ENCODE measurements at places on chromosomes 11 and 22. TPM values are rescaled to one million over a fixed set of nuclear protein-coding genes. Genes with fewer than 3 reads are reported as not detected.

The FOLR1 gene
- total RNA-seq: 1.4 TPM

DNA sequence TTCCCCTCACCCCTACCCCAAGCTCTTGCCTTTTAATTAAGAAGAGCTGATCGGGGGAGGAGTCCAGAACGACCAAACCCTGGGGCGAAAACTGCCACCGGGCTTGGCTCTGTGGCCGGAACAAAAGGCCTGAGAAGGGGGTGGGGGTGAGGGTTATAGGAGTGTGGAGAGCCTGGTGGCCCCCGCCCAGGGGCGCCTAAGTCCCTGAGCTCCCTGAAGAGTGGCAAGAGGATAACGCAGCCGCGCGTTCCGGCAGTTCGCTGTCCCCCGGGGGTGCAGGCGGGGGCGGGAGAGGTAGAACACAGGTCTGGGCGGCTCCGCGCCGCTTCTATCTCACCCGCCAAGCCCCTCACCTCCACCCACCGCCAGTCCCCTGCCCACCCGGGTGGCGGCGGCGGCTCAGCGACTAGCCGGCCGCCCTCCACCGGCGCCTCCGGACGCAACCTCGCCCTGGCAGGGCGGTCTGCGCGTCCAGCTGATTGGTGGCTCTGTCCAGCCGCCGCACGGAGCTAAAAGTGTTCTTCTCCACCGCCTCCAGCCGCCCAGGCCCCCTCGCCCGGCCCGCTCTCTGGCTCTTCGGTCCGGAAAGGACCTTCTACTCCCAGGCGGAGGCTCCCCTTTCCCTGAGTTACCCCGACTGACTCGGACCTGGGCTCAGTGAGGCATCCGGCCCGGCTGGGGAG lies 18.7 kb upstream of the BDNF start:
- DNase-seq: peak; percentile 59

- DNase-seq: no peak
These were observed 40.9 kb upstream of the ANO1 start for GRCh38 chr11:70036971-70037882.

DNA sequence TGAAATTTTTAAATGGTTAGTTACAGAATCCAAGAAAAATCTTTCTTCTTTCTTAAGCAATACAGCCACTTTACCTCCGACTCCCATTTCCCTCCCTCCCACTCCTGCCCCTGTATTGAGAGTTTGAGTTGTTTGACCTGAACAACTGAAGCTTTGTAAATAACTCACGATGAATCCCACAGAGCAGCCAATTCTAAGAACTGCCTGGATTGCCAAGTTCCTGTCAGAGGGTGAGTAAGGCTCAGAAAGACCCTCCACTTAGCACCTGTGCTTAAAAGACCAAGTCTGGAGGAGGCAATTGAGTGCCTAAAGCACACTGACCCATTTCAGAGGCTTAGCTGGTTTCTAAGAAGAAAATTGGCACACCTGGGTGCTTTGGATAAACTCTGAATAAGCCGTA lies 158.5 kb downstream of the MSANTD4 start:
- no peak for DNase-seq

DNA sequence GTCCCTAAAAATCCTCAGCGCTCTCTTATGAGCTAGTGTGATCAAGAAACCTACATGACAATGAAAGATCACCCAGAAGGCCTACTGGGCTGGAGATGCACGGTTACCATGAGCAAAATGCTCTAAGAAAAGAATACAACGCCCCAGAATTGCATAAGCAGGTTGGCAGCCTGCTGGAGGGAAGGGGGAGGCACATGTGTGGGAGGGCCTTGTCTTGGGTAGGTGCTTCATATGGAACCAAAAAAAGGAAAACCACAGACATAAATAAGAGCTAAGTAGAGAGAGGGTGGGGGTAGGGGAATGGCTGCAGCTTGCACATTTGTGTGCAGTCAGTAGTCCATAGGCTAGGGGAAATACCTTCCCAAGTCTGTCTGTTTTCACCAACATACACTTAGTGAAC lies 2.8 kb downstream of the SIAE start:
- no peak for DNase-seq

DNA sequence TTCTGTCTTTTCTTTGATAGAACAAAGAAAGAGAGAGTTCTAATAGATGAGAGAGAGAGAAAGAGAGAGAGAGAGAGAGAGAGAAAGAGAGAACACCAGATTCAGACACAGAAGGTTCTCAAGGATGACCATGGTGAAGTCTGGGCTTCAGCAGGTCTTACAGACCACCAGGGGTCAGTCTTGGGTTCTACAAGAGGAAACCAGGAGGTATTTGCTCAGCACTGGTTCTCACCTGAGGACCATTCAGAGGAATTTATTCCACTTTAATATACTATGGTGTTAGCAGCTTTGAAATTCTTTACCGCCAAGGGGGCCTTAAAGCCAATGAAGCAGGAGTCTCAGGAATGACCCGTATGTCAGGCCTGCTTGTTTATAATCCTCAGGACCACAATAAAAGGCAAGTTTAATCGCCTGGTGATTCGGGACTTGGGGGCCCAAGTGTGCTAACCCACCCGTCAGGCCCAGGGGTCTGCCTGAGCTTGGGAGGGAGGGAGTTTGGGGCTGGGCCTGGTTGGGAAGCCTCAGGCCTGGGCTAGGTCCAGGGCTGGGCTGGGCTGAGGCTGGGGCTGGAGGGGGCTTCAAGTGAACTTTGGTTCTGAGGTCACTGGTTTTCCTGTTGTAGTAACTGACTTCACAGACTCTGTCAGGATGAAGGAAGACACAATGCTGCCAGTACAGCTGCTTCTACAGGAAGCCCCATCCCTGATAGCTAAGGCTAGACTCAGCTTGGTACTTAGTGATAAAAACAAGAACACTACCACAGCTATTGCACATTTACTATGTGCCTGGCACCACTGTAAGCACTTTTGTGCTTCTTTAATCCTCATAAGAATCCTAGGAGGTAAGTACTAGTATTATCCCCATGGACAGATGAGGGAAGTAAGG lies 179.2 kb upstream of the ZBED5 start:
- DNase-seq: peak; percentile 91

The MYEOV gene
- total RNA-seq: 1.8 TPM

DNA sequence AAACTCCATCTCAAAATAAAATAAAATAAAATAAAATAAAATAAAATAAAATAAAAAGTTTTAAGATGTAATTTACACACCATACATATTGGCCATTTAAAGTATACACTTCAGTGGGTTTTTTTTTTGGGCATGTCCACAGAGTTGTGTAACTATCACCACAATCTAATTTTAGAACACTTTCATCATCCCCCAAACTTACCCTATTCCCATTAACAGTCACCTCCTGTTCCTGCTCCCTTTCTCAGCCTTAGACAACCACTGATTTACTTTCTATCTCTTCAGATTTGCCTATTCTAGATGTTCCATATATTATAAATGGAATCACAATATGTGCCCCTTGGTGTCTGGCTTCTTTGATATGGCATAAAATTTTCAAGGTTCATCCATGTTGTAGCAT lies 4.6 kb upstream of the ACER3 start:
- no peak for DNase-seq
